Activated T-cell treated with anti-CD3 and anti-CD28 coated beads for 1 hour (primary cell): ENCODE measurements at places on chromosomes 5 and 9.

GRCh38 chr5:147538236-147538635, 28.4 kb upstream of the DPYSL3 start:
- no peak for DNase-seq

GRCh38 chr5:1312206-1312605, 17.3 kb upstream of the TERT start:
- DNase-seq = peak; percentile 23

- DNase-seq = no peak
Observed at GRCh38 chr5:123524146-123524545, 12.2 kb downstream of the CSNK1G3 start.

GRCh38 chr9:34185778-34186551, 7.1 kb downstream of the UBAP1 start:
- no peak for DNase-seq

DNA sequence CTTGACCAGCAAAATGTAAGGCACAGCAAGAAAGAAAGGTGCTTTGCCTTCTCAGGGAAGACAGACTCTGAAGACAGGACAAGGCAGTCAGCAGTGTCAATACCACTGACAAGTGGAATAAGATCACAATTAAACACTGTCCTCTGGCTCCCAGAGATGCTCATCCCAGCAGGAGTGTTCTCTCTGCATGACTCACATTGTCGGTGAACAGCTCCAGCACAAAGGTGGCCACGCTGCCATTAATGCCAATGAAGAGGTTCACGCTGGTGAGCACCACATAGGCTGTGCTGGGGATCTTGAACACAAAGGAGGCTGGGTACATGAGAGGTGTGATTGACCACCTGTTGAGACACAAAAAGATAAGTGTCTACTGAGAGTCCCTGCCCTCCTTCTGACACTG, 31.9 kb downstream of the NIPSNAP3B start:
- DNase-seq = no peak
